ENCODE measurements at places on chromosomes 2 and 18.

DNA sequence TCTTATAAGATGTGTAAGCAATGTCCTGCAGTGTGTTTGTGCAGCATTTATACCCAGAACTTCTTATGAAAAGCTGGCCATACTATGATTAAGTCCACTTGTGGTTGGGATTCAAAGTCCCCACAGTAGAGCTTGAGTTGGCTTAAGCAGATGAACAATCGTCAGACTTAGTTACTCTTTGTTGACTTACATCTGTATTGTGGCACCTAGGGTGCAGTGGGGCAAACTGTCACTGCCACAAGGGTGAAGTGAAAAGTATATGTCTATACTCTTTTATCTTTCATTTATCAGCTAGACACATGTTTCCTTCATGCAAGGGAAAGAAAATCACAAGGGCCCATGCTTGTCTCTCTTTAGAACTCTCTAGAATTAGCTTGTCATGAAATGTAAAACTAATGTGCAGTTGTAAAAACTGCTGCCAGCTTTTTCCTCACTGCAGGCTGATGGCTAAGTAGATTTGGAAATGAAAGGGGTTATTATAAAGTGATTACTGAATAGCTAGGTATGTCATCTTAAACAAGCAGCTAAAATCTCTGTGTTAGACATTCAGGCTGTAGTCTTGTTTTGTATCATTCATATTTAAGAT, 474.5 kb downstream of the PTPRM start:
- no peak for DNase-seq

DNA sequence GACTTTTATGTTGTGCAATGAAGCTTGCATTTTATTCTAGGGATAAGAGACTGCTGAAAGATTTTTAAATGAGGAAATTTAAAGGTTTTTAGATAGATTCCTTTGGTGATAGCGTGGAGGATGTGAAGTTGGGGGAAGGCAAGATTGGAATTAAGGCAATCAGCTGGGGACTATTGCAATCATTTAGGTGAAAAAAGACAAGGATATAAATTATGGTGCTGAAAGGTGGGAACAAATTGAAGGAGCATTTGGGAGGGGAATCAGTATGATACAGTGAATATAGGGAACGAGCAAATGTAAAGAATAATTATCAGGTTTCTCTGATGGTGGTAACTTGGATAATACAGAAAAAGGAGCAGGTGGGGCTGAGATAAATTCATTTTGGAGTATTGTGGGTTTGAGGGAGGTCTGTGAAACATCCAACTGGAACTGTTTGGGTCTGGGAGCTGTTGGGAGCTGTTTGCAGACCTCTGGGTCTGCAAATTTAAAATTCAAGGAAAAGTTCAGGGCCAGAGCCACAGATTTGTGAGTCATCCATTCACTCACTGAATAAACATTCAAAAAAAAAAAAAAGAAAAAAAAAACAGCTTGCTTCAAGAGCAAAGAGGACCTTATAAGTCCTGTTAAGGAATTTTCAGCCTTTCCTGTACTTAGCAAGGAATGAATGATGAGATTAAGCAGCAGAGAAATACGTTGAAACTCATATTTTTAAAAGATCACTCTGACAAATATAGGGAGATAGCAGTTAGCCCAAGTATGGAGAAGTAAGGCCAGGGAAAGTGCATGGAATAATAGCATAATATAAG, 257.5 kb upstream of the FN1 start:
- no peak for DNase-seq

GRCh38 chr2:220586980-220587530, 959.6 kb downstream of the SLC4A3 start:
- no peak for DNase-seq

- no peak for DNase-seq
These were observed 203.3 kb downstream of the PTGR3 start for GRCh38 chr18:75005626-75006025.

DNA sequence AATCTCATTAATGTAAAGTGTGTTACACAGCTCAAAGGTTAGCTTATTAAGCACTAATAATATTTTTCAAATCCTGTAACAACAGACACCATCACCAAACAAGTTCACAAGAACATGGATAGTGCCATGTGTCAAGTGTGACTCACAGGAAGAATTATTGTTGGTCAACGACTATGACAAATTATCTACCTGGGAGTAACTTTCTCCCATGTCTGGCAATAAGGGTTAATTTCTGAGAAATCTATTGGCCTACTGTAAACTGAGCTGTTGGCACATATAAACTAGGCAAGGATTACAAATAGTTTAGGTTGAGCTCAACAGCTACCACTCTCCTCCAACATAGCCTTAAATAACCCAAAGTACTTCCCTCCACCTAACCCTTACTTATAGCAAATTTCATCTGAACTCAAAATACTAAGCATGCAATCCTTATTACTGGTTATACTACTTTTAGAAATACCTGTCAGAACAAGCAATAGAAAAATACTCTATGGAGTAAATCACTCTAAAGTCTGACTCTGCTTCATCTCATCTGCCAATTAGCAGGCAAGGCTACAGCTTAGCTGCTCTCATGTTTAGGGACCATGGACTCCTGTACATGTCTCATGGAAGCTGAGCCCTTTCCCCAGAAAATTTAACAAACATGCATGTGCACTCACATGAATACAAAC, 223.0 kb downstream of the NBAS start:
- DNase-seq: no peak

DNA sequence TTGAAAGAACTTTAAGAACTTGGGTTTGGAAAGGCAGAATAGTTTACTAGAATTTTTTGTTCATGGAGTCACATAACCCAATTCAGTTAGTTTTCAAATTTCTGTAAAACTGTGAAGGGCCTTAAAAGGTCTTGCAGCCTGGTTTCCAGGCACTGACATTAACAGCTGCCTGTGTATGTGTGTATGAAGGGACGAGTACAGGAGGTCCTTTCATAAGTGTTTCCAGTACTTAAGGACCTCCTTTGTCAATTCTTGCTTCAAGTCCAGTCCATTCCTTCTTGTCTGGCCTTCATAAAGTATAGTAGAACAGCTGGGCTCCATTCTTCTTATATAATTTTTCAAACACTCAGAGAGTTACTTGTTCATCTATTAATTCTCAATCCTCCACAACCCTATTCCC, 136.5 kb downstream of the NR4A2 start:
- DNase-seq: no peak

DNA sequence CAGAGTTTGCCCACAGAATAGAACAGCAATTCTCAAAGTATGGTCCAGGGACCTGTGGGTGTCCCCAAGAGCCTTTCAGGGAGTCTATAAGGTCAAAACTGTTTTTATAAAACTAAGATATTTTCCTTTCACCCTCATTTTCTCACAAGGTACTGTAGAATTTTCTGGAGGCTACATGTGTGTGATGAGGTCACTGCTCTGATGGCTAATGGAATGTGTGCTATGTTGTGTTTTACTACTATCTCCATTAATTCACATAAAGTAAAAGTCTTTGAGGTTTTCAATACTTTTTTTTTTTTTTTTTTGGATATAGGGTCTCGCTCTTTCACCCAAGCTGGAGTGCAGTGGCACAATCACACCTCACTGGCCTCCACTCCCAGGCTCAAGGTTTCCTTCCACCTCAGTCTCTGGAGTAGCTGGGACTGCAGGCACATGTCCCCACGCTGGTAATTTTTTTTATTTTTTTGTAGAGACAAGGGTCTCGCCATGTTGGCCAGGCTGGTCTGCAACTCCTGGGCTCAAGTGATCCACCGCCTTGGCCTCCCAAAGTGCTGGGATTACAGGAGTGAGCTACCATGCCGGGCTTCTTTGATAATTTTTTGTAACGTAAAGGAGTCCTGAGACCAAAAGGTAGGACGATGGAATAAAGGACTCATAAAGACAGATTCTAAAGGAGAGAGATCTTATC, 1.8 kb downstream of the TRABD2A start:
- DNase-seq: no peak

DNA sequence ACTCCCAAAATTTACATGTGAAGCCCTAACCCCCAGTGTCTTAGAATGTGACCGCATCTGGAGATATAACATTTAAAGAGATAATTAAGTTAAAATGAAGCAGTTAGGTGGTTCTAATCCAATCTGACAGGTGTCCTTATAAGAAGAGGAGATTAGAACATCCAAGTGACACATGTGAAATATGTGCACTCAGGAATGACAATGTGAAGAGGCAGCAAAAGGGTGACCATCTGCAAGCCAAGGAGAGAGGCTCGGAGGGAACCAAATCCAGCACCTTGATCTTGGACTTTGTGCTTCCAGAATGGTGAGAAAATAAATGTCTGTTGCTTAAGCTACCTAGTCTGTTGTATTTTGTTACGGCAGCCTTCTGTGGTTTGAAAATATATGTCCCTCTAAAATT, 165.4 kb downstream of the FIGN start:
- no peak for DNase-seq

GRCh38 chr18:55289048-55289447, 298.9 kb downstream of the TCF4 start:
- no peak for DNase-seq

- DNase-seq: no peak
These were observed 9.5 kb upstream of the CNNM3 start for GRCh38 chr2:96806468-96807126.

DNA sequence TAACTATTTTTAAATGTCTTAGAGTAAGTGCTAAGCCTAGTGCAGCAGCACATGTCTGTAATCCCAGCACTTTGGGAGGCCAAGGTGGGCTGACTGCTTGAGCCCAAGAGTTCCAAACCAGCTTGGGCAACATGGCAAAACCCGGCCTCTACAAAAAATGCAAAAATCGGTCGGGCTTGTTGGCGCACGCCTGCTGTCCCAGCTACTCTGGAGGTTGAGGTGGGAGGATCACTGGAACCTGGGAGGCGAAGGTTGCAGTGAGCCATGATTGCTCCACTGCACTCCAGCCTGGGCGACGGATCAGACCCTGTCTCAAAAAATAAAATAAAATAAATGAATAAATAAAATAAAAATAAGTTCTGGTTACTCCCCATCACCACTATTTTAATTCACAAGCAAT, 783.4 kb downstream of the ERBB4 start:
- no peak for DNase-seq

DNA sequence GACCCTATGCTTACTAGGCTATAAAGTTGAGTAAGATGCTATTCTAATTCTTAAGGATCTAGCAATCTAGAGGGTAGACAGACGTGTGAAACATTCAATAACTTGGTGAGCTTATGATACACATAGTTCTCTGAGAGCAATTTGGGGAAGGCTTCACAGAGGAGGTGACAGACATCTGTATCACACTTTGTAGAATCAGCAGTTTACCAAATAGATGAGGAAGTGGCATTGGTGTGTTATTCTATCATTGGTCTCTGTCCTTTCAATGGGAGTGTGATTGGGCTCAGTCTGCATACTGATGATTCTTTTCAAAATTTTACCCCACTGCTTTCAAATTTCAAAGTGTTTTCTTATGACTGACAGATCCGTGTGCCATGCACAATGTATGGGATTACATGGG, 47.0 kb upstream of the TMEM178A start:
- DNase-seq: no peak

- DNase-seq: no peak
These were observed 17.9 kb upstream of the IL18R1 start for GRCh38 chr2:102337481-102338386.

DNA sequence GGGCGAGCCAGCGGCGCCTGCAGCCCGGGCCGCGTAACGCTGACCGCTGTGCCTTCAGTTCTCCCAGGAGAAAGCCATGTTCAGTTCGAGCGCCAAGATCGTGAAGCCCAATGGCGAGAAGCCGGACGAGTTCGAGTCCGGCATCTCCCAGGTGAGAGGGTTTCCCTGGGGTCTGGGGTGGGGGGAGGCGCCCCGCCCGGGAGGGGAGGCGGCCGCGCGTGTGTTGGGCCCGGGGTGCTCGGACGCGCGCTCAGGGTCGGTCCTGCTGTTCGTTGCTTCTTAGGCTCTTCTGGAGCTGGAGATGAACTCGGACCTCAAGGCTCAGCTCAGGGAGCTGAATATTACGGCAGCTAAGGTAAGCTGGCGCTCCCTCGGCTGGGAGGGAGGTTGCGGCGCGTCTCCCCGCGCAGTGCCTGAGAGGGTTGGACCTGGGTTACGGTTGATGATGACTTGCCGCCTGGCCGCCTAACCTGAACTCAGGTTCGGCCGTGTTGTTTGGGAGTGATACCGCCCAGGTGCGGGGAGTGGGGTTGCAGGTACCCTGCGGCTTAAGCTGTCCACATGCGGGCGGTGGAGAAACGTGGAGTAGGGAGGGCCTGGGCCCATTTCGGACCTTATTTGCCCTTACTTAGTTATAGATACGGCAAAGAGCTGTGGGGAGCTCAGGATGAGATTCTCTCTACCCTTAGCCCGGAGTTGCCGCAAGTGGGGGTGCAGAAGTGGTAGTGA, 638 bp downstream of the RPS7 start:
- DNase-seq: peak; percentile 43

- peak; percentile 11 for DNase-seq
These were observed 213.3 kb downstream of the ACKR3 start for GRCh38 chr2:236782938-236783337.

GRCh38 chr2:112920923-112921532, 10.1 kb downstream of the IL37 start:
- peak; percentile 14 for DNase-seq

- DNase-seq: no peak
These were observed 66.6 kb upstream of the HDAC4 start for GRCh38 chr2:239467281-239467955.

DNA sequence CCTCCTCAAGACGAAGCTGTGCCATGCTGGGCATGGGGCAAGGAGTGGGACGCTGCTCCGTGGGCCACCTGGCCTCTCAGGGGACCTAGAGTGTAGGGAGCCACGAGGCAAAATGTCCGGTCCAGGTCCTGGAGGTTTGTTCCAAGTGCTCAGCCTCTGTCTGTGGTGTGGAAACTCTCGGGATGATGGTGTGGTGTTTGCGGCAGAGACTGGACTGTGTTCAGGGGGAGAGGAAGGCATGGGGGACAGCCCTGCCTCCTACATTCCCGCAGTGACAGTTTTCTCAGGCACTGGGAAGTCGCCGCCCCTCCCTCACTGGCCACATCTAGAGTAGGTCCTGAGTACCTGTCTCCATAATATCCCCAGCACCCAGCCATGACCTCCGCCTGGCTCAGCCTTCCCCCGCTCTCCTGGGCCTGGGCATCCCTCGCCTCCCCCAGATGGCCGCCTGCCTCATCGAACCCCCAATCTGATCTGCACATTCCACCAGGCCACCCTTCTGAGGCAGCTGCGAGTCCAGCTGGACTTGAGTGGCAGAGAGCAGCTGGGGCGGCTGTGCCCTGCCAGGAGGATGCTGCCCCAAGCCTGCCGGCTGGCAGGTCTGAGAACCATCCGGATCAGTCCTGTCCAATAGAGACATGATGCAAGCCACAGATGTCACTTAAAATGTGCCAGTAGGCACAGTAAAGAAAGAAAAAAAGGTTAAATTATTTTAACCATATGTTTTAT, 6.2 kb downstream of the KCNIP3 start:
- no peak for DNase-seq
